ENCODE measurements at places on chromosomes 3 and 15.
A peak's percentile ranks its signal among the peaks of the same experiment; 100 is the strongest.

DNA sequence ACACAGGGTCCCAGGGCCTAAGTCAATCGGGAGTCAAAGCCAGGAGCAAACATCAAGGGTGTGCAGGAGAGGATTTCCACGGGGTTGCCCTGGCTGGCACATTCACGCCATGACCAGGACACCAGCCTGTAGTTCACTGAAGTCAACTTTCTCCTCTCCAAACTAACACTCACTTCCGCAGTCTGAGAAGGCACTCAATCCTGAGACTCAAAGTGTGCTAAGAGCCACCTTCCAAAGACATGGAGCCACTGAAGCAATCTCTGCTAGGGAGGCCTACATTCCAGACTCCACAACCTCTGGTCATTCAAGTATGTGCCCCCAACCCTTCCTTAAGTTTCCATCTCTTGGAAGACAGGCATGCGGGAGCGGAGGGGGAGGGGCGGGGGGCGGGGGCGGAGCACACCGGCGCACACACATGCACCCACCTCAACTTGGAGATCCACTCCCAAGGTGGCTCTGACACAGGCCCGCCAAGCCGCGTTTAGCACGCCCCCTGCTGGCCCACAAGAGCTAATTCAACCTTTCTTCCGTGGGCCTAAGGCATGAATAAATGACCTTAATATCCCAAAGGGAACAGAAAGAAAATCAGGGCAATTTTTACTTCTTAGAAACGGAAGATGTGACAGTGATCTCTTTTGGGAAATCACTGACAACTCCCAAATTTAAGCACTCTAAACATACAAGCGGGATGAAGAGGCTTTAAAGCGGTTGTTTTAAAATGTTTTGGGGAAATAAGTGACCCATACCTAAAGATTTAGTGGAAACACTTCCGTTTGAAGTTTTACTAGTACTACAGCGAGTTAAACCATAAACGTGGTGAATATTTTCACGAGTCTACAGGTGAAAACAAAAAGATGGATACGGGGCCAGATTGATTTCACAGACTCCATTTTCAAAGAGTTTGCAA, 162.5 kb upstream of the CHRNA7 start:
- DNase-seq: peak; percentile 83

GRCh38 chr3:4517093-4517492, 23.9 kb downstream of the ITPR1 start:
- no peak for DNase-seq

GRCh38 chr15:29920515-29920914, 98.2 kb upstream of the TJP1 start:
- DNase-seq: no peak

- no peak for DNase-seq
These were observed 660.9 kb upstream of the NAALADL2 start for GRCh38 chr3:174198199-174198598.
